ENCODE measurements at places on chromosomes 1 and 21.

GRCh38 chr1:203009185-203009584 lies 2.0 kb downstream of the TMEM183A start:
- no peak for ATAC-seq

- peak; percentile 59 for ATAC-seq
Measured at GRCh38 chr1:17465228-17465627, 25.8 kb upstream of the RCC2 start.

- no peak for ATAC-seq
Measured at GRCh38 chr1:226417830-226418546, 10.1 kb upstream of the PARP1 start.

DNA sequence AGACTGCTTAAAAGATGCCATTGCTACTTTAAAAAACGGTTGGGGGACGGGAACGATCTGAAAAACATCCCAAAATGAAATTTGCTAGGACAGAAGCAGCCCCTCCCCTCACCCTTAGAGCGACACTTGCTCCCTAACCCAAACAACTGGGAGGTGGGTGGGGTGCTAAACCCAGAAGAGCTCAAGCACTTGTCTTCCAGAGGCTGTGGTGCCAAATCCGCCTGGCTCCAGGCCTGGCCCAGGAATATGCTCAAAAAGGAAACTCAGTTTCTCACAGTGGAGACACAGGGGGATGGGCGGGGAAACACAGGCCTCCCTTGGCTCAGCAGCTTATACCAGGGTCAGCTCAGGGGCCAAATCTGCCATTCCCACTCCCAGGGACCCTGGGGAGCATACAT lies 644 bp upstream of the PBXIP1 start:
- no peak for ATAC-seq

GRCh38 chr1:71785450-71785849 lies 496.9 kb downstream of the NEGR1 start:
- no peak for ATAC-seq

DNA sequence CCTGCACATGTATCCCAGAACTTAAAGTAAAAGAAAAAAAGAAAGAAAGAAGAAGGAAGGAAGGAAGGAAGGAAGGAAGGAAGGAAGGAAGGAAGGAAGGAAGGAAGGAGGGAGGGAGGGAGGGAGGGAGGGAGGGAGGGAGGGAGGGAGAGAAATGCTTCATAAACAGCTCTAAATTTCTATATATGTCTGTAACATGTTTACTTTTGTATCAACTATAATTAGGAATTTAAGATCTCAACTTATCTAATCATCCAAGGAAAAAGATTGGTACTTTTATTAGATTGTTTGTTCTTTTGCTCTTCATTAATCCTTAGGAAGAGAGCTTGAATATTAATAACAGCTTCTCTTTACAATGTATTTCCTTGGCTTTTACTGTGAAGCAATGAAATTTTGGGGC lies 195.4 kb upstream of the PRMT6 start:
- no peak for ATAC-seq

DNA sequence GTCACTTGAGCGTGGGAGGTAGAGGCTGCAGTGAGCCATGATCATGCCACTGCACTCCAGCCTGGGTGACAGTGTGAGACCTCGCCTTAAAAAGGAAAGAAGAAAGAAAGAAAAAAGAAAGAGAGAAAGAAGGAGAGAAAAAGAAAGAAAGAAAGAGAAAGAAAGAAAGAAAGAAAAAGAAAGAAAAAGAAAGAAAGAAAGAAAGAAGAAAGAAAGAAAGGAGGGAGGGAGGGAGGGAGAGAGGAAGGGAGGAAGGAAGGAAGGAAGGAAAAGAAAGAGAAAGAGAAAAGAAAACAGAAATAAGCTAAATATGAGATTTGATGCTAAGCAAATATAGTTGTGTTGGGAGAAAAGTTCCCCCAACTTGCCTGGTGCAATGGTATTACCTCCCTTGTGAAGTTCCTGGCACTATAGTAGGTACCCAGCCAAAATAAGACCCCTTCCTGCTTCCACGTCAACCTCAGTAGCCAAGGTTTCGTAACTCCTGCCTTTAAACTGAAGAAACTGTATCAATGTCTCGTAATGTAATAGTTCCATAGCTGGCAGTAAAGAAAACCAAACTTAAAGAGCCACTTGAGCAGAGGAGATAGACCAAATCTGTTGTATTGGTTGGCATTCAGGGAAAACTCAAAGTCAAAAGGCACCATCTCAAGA lies 88.1 kb upstream of the HNRNPU start:
- ATAC-seq, result no peak

- ATAC-seq, result no peak
Measured at GRCh38 chr21:28356422-28356821, 636.3 kb downstream of the LTN1 start.

GRCh38 chr1:114462963-114463362 lies 48.0 kb downstream of the TRIM33 start:
- no peak for ATAC-seq

GRCh38 chr1:29753771-29754572 lies 517.6 kb downstream of the PTPRU start:
- no peak for ATAC-seq

- peak; percentile 89 for ATAC-seq
Measured at GRCh38 chr21:15210235-15210678, 145.5 kb upstream of the NRIP1 start.

GRCh38 chr1:240813720-240814119 lies 201.8 kb upstream of the GREM2 start:
- ATAC-seq, result no peak

GRCh38 chr1:211145944-211146343 lies 12.0 kb upstream of the KCNH1 start:
- peak; percentile 68 for ATAC-seq

- ATAC-seq, result no peak
Measured at GRCh38 chr1:8205771-8206170, 112.1 kb upstream of the SLC45A1 start.

DNA sequence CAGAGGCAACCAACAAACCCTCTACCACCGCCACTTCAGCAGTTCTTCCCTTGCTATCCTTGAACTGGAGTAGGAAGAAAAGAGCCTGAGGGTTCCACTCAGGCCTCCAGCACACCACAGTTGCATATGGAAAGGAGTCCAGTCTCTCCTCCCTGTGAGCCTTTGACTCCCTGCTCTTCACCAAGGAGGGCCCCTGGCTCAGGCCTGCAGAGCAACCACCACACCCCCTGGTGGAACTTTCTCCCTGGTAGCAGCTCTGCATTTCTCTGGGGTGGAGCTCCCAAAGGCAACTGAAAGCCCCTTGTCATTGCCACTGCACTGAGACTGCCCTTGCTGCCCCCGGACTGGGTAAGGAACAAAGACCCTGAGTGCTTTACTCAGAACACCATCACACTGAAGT lies 1021.5 kb upstream of the ADGRL2 start:
- ATAC-seq, result no peak

DNA sequence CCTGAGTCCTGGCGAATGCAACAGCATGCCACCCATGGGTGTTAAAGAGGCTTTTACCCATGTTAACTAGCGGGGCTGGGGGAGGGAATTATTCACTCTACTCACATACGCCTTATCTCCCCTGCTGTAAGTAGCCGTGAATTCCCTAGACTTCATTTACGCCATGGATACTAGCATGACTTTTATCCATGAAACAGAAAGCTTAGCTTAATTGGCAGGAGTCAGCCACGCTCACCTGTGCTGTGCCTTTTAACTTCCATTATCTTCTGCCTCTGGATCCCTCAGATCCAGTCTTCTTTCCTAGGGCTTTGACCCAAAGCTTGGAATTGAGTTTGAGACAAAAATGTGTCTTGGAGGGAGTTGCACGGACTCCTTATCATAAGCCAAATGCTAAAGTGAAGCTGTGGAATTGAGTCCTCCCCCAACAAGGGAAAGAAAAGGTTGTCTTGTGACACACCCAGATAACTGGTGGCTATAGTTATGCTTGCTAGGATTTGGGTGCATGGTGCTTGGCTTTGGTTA lies 9.7 kb upstream of the NASP start:
- no peak for ATAC-seq

GRCh38 chr1:86277936-86278335 lies 118.2 kb downstream of the ODF2L start:
- no peak for ATAC-seq

DNA sequence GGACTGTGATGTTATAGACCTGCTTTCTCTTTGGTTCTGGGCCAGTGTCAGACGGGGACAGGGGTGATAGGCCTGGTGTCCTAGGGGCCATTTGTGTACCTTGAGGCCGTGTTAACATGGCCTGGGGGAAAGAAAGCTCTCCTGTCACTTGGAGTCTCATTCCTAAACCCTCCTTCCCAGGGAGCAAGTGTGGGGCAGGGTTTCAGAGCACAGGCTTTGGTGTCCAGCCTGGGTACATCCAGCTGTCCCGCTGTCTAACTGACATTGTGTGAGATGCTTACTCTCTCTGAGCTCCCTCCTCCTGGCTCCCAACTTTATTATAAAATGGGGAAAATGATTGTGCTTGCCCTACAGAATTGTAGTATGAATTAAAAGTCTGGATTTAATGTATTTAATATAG lies 32.6 kb upstream of the EPHA8 start:
- ATAC-seq, result no peak

Data from esophagus mucosa (tissue), 1 donor.